ENCODE measurements at places on chromosomes 6 and 20.
A peak's percentile ranks its signal among the peaks of the same experiment; 100 is the strongest.

GRCh38 chr6:25369036-25369432 lies 89.9 kb downstream of the CARMIL1 start:
- DNase-seq, result no peak

GRCh38 chr6:7238900-7239589 lies 74.0 kb downstream of the SSR1 start:
- DNase-seq, result no peak

DNA sequence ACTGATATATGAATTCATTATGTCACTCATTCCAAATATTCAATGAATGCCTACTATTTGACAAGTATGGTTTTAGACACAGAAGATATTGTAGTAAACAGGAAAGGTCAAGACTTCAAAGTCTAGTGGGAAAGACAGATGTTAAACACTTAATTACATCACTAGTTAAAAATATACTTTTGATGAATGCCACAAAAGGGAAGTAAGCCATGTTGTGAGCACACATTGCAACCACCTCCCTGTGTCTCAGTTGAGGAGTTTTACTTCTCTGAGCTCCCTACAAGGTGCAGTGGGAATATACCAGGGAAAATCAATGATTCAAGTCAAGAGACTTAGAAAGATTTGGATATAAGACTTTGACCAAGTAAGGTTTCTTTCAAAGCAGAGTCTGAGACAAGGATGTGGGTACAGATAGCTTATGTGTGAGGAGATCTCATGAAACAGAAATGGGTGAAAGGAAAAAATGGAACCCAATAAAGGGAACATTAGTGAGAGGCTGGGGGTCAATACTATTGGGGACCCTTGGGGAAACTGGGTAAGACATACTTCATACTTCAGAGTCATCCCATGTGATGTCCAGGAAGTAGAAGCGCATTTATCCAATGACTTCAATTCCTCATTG lies 503.7 kb downstream of the KIF16B start:
- DNase-seq, result no peak

DNA sequence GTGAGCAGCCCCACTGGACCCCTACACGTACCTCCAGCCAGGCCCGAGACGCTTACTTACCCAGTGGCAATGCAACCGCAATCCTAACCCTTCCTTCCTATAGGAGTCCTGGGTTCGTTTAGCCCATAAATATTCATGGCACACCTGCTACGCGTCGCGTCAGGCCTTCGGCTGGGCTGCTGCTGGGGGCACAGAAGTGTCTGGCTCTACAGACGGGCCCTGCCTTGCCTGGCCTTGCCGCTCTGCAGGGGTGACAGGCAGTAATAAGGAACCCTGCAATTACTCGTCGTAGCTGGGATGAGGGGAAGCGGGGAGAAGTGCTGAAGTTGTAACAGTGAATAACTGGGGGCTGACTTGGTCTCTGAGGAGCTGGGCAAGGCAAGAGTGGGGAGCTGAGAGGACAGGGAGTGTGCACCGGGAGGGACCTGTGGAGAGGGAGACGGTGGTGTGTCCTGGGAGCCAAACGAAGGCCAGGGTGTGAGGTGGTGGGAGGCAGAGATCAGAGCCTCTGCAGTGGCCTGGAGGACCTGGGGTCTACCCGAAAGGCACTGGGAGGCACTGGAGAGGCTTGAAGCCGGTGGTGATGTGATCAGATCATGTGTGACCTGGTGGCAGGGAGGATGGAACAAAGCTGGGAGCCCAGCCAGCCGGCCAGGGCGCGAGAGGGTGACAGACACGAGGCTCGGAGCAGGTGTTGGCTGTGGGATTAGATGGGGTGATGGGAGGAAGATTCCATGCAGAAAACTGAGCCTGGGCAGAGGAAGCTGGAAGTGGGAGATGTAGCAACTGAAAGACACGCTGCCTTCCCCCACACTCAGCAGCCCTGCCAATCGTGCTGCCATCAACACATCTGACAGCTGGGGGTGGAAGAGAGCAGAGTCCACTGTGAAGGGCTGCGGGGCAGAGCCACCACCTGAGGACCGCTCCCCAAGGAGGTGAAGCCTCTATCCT lies 36.4 kb downstream of the PSMG4 start:
- no peak for DNase-seq

GRCh38 chr20:37379967-37380828 lies 34.3 kb downstream of the SRC start:
- no peak for DNase-seq

DNA sequence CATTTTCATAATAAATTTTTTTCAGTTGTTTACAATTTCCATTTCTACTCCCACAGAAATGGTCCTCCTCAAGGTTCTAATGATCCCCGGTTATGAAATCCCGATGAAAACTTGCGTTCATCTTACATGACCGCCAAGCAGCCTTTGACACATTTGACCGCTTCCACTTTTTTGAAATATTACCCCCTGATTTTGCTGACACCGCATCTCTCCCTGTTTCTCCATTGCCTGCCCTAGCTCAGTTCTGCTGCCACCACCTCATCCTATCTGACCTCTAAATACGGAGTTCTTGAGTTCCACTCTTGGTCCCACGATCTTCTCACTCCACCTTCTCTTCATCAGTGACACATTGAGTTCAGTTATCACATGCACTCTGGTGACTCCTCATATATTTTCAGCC lies 74.1 kb downstream of the SLC35B3 start:
- DNase-seq, result no peak

- no peak for DNase-seq
Measured at GRCh38 chr6:69416776-69417175, 380.0 kb downstream of the LMBRD1 start.

DNA sequence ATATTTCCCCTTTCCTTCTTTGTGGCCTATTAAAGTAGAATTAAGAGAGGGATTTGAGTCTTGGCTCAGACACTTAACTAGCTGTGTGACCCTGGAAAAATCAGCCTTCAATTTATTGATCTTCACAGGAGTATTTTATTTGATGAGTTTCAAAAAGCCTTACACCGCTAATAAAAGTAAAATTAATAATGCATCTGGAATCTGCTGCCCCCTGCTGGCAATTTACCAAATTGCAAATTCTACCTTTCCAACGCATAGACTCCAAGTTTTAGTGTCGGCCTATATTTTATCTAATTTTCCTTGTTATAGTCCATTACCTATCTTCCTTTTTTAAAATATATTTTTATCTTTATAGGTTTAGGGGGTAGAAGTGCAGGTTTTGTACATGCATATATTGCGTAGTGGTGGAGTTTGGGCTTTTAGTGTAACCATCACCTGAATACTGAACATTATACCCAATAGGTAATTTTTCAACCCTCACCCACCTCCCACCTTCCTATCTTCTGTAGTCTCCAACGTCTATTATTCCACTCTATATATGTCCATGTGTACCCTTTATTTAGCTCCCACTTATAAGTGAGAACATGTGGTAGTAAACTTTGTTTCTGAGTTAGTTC lies 46.3 kb downstream of the GOPC start:
- DNase-seq, result no peak

DNA sequence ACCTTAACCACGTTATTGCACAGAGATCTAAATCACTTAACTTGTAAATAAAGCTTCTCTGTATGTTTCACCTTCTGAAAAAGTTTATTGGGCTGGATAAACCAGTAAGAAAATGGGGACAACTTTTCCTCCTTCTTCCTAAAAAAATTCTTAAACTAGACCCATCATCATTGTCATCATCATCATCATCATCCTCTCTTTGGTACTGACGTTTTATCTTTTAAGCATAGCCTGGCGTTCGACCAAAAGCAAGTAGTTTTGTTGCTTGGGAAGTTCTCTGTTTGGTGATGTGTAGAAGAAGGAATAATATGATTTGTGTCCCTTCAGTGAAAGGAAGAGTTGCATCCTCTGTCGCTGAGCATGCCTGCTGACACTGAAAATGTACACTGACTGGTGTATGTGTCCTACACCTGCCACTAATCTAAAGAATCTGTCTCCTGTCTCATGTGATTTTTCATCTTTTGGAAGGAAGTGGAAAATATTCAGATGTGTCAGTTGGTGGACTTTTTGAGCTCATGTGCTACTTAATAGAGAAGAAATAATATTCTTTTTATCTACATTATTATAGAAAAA lies 2.5 kb downstream of the CLVS2 start:
- no peak for DNase-seq

DNA sequence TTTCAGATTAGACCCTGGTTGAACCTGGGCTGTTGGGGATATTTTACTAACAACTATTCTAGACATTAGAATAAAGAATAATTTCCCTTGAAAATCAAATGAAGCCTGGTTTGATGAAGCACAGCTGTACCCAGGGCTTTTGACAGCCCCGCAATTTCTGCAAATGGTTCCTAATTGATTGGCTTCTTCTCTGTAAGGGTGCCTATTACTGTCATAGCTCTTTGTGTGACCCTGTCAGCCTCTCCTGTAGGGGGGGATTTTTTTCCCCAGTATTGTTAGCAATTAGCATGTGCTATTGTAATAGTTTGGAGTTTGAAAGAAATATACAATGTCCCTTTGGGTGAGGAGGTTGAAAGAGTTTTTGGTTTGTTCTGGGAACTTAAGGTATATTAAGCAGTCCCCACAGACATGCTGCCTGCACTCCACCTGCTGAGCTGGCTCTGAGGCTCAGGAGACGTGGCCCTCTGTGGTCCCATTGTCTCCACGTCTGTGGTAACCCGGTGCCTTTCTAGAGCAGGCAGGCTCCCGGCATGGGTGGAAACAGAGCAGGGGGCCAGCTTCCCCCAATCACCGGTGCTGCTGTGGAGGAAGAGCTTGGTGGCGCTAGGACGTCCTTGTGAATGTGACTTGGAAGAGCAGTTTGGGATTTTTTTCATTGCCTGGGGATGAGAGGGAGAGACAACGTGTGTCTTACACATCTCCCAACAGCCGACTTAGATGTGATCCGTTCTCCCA lies 47.3 kb upstream of the CLDN20 start:
- no peak for DNase-seq

GRCh38 chr20:21505161-21505809 lies 8.6 kb downstream of the NKX2-2 start:
- DNase-seq, result no peak

GRCh38 chr6:109840034-109840433 lies 138.1 kb upstream of the GPR6 start:
- no peak for DNase-seq

- peak; percentile 91 for DNase-seq
Measured at GRCh38 chr6:11616200-11616611, 78.7 kb downstream of the TMEM170B start.

DNA sequence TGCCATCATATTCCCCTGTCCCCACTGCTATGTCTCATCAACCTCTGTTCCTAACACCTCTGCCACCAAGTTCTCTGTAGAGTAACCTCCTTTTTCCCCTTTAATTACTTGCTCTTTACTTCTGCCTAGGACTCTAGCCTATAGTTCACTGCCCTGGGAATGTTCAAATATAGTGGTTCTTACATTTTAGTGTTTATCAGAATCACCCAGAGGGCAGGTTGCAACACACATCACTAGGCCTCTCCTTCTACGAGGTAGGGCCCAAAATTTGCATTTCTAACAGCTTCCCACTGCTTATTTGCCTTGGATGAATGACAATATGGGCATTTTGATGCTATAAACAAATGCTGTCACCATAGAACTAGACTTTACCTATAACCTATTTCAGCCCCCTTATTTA lies 23.1 kb upstream of the C6orf141 start:
- DNase-seq, result no peak

DNA sequence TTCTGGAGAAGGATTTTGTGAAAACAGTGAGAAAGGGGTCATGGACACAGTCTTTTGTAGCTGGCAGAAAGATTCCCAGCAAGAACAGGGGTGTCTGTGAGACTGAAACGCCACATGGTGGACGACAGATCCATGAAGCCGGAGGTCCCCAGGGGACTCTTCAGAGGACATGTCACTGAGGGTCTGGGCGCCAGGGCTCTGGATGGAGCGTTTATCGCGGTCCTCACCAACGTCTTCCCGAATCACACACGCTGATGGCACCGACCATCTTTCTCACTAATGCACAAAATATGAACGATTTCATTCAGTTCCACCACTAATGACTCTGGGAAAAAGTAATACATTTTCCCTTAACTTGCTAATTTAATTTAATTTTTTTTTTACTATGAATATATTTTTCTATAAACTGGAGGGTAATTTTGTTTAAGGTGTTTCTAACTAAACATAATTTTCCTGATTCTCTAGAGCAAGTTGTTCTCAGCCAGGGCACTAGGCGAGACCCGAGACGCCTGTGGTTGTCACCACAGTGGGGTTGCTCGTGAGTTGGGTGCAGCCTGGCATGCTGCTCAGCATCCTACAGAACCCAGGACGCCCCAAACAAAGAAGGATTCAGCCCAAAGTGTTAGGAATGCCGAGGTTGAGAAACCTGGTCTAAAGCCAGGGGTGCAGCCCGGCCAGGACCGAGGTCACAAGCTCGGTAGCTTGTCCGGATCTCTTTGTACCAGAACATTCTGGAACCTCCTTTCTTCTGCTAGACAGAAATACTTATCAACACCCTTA lies 306.2 kb downstream of the TAF4 start:
- no peak for DNase-seq

GRCh38 chr6:74936886-74937285 lies 269.0 kb downstream of the COL12A1 start:
- DNase-seq, result no peak

DNA sequence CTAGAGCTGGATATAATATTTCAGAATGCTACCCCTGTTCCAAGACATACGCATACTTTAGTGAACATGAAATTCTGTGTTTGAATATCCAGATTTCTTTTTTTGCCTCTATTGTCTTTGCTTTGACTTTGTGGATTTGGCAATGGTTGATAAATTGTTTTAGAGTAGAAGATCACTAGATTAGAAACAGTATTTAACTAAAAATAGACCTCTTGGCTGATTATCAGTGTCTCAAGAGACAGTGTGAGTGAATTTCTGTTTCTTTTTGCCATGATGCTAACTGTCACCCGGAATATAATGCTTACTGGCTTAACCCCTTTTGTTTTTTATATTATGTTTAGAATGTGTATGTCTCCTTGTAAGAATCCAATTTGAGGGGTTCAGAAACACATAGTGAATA lies 102.5 kb downstream of the PLCB1 start:
- DNase-seq, result no peak

DNA sequence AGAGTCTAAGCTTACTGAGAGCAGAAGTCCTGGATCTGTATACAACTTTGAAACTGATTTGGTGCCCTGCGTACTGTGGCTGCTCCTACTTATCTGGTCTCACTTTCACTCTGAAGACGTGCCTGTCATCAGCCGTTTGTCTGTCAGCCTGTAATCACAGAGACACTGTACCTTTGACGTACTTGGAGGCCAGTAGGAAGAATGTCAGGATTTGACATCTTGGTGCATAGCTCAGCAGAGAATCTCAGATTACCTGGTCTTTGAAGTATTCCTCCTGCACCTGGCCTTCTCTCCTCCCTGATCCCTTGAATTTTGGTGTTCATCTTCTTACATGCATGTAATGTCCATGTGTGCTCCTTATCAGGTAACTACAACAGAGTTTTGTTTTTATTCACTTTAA lies 37.7 kb downstream of the DSE start:
- DNase-seq, result no peak

- no peak for DNase-seq
Measured at GRCh38 chr6:113597231-113597583, 259.9 kb upstream of the MARCKS start.

DNA sequence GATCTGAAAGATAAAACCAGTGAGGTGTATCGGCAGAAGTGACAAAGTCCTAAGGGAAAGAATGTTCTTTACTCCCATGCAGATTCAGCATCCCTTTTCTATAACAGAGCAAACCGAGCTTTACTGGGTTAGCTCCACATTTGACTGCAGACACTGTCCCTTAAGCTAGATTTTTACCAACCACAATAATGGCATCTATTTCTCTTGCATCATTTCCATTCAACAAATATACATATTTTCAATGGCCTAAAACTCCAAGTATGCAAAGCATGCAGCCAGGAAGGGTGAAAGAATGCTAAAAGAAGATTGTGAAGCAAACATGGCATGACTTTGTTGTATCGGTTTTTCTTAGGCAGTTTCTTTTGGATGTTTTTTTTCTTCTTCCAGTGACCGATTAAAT lies 255.4 kb downstream of the OGFRL1 start:
- peak; percentile 11 for DNase-seq

GRCh38 chr6:51541847-51542246 lies 545.6 kb downstream of the PKHD1 start:
- no peak for DNase-seq
